ENCODE measurements at places on chromosomes 12 and 14.

- no peak for DNase-seq
Observed at GRCh38 chr14:61395115-61395725, 73.8 kb downstream of the PRKCH start.

GRCh38 chr14:99057576-99058083, 214.4 kb downstream of the BCL11B start:
- no peak for DNase-seq

DNA sequence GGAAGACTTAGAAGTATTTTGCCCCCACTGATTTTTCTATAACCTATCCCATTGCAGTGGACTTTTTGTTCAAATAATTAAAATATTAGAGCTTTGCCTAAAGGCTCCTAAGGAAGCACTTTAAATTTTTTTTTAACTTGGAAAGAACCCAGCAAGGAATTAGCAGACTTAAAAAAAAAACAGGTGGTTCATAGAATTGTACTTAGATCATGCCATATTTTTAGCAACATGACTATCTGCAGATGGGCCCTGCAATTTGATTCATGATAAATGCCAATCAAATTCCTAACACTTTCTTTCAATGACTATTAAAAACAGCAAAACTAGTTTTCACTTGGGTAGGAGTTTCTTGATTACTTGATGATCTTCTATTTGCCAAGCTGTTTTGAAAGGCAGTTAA, 11.5 kb downstream of the ADAMTS20 start:
- DNase-seq = no peak

DNA sequence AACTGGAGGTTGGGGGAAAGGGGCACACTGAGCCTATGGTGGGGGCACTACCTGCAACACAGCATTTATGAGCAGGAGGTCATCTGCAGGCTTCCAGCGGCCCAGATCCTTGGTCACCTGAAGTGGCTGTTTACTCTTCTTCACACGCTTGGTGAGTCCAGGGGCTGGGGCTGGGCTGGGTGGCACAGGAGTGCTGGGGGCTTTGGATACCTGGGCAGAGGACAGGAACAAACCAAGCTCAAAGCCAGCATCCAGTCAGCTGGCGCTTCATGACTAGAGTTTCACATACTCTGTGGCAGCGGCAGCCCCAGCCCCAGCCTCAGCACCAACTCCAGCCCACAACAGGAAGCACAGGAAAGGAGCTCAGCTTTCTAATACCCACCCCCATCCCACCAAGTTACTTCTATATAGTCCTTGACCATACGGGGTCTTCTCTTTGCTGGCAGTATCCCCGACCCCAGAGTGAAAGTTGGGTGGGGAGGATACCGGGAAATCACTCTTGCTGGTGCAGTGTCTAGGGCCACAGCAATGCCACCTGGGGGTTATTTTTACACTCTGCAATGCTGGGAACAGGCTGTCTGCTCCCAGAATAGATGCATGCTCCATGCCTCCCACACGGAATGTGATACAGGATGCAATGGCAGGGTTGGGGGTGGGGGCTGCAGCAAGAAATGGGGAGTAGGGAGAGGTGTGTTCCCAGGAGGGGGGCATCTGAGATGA, 3.1 kb downstream of the MCRS1 start:
- DNase-seq = no peak

DNA sequence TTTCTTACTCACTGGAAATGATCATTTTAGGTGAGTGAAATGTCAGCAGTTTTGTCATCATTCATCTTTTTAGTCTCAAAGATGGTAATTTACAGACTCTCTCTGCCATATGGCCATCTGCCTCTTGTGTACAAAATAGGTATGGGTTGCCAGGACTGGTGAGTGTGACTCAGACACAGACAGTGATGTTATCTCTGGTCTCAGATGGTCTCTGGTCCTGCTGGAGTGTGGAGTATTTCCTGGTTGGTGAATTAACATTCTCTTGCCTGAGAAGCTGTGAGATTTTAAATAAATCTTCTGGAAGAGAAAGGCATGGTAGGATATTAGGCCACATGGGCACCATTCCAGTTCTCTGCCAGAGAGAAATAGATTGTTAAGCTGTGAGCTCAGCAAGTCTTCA, 207.0 kb downstream of the ATP23 start:
- no peak for DNase-seq

DNA sequence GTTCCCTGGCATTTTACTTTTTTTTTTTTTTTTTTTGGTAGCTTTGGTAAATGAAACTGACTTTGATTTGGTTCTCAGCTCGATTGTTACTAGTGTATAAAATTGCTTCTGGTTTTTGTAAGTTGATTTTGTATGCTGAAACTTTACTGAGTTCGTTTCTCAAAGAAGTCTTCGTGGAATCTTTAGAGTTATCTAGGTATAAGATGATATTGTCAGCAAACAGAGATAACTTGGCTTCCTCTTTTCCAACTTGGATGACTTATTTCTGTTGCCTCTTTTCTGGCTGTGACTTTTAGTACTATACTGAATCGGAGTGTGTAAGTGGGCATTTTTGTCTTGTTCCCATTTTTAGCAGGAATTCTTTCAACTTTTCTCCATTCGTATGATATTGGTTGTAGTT, 28.1 kb downstream of the USP15 start:
- DNase-seq = no peak

GRCh38 chr12:3269594-3269993, 192.4 kb downstream of the TSPAN9 start:
- DNase-seq = no peak

DNA sequence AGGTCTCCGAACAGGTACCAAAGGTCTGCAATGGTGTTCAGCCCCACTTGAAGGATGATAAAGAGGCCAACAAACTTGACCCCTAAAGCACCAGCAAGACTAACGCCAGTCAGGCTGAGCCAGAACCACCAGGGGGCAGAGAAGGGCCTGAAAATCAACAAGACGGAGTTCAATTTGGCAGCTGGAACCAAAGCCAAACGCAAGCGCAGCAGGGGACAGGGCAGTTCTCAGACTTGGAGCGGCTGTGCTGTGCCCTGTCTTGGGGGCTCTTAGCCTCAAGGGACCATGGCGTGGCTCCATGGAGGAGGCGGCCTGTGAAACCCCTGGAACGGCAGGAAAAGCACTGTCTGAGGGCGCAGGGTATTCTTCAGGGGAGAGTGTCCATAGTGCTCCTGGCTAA, 19.6 kb downstream of the POMT2 start:
- peak; percentile 46 for DNase-seq

DNA sequence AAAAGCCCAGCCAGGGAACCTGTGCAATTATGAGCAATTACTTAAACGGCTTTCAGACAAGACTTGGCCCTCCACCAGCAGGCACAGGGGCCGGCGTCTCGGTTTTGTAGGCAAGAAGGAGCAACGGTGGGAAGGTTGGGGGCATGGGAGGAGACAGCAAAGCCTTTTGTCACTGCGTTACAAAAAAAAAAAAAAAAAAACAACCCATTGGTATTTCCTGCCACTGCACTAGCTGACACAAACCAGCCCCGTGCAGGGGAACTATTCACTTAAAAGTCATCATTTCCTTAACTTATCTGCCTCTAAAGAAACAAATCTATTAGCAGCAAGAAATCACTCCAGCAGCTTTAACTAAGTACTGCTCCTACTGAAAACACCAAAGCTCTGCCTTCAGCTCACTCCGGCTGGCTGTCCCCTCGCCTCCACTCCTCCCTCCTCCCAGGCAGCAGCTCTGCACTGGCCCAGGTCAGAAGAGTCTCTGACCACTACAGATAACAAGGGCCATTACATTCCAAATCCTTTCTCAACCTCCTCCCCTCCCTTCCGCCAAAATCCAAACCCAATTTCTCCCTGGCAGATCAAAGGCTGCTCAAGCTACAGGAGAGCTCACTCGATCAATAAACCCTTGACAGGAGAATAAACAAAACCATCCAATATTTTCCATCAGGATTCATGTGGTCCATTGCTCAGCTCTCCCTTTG, 105.2 kb upstream of the CDKN3 start:
- DNase-seq = no peak

- no peak for DNase-seq
Observed at GRCh38 chr12:104653730-104654664, 197.2 kb downstream of the CHST11 start.

DNA sequence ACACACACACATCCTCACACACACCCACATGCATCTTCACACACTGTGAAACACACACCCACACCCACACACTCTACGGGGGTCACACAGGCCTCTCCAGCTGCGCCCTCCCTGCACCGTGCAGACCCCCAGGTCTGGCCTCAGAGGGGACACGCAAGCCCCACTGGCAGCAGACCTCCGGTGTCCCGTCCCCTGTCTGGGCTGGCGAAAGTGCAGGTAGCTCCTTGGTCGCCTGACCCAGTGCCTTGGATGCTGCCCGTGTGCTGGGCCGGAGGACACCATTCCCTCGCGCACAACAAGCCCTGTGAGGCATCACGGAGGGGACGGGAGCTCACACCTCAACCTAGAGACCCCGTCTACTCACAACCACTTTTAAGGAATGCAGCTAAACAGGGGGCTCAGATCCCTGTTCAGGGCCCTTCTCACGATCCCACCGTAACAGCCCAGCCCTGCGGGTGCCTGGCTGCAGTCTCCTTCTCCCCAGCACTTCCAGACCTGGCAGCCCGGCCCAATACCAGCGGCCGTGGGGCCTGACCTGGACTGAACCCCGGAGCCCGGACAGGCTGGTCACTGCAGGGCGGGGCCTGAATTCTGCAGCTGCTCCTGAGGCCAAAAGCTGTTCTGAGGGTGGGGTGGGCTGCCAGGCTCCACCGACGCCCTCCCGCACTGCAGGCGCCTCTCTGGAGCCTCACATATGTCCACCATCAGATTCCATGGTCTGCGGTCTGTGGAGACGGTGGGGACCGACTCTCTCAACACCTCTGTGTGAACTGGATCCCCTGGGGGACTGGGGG, 42.1 kb upstream of the FZD10 start:
- no peak for DNase-seq

DNA sequence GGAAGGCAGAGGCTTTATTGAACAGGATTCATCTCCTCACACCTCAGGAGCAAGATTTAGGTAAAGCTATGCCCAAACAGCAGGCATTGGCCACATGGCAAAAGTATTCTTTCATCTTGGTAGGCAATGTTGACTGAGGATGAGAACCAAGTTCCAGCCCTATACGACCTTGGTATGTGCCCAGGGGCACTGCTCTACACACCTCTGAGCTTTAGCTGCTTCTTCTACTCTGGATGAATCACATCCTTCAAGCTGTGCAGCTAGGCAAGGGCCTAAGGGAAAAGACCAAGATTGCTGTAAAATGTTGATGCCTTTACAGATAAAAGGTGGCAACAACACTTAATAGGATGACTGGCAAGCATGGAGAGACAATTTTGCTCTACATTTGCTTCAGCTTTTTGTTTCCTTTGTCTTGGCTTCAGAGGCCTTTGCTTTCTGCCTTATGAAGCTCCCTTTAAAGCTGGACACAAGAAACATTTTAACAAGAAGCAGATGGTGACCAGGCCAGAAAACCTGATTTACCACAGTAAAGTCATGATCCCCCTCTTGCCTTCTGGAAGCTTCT, 183.3 kb upstream of the KITLG start:
- DNase-seq = no peak

- DNase-seq = no peak
Observed at GRCh38 chr12:86903159-86903558, 647.0 kb upstream of the MGAT4C start.

DNA sequence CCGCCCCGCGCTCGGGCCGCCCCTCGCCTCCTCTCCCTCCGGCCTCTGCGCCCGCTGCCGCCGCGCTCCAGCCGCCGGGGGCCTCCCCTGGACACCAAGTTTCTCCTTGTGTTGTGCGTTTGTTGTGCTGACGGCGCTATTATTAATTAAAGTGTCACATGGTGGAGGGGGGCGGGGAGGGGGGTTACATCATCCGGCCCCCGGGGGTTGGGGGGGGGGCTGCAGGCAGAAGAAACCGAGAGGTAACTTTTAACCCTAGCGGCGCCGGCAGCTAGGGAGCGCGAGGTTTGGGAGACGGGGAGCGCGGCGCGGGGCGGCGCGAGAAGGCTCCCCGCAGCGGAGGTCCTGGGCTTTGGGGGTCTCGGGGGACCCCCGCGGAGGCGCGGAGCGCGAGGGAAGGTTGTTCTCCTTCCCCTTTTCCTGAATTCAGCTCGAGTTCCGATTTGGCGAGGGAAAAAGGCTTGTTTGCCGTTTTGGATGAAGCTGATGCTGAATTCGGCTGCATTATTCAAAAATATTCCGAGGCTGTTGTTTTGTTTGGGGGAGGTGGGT, at the start of gene HRK:
Gene HRK, minus strand, starts transcription at position 117 of the 552 bp plus-strand sequence. CDS start 134 bp downstream, outside the sequence.
- DNase-seq = no peak

DNA sequence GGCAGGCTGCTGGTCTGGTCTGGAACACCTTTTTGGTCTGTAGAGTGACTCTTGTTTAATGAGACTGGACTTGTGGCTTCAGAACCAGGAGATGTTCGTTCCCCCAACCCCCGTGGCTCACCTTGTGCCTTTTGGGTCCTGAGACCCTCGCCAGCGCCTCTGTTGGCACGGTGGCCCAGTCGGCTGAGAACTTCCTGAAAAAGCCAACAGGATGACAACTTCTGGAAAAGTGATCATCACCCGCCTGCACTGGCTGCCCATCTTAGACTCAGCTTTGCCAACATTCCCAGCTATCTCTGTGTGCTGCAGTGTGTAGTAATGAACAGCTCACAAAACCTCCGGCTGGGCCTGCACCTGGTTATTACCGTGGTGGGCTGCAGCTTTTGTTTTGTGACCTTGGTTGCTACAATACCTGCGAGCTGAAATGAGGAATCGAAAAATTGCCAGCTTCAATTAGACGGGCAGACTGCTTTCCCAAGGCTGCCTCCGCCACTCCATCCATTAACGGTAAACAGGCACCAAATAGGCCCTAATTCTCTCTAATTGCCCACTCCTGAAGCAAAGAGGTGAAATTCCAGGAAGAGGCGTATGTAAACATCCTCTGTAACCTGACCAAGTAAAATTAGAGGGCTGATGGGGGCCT, 16.0 kb downstream of the MEG3 start:
- no peak for DNase-seq

DNA sequence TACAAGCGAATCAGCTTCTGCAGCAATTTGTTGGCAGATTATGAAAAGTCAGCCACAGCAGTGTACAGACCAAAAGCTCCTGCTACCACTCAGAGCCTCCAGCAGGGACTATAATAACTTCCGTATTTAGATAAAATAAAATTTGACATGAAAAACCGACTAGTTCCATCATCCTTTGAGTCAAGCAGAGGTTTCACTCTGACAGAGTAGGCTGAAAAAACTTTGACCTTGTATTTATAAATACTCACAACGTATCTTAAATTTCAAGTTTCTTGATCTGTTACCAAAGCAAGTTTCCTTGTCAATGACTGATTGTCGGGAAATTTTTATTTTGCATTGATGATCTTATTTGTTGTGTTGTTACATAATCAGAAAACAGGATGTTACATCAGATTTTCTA, 283.4 kb downstream of the DAD1 start:
- no peak for DNase-seq

Measured in activated T-cell treated with anti-CD3 and anti-CD28 coated beads for 1 hour (primary cell).